ENCODE measurements at places on chromosomes 16 and 17.
A peak's percentile ranks its signal among the peaks of the same experiment; 100 is the strongest.

- no peak for DNase-seq
These were observed 2.4 kb downstream of the NUP93 start for GRCh38 chr16:56732366-56732765.

DNA sequence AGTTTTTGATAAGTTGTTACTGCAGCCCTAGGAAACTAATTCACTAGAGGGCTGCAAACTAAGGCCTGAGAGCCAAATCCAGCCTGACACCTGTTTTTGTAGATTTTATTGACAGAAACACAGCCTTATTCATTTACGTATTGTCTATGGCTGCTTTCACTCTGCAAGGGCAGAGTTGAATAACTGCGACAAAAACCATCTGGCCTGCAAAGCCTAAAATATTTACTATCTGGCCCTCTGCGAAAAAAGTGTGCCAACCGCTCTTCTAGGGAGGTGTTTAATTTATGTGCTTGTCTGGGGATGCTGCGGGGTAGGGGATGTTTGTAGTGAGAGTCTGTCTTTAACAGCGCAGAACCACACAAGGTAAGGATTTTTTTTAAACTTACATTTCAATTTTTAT is 165.0 kb upstream of the RBFOX1 start:
- no peak for DNase-seq

DNA sequence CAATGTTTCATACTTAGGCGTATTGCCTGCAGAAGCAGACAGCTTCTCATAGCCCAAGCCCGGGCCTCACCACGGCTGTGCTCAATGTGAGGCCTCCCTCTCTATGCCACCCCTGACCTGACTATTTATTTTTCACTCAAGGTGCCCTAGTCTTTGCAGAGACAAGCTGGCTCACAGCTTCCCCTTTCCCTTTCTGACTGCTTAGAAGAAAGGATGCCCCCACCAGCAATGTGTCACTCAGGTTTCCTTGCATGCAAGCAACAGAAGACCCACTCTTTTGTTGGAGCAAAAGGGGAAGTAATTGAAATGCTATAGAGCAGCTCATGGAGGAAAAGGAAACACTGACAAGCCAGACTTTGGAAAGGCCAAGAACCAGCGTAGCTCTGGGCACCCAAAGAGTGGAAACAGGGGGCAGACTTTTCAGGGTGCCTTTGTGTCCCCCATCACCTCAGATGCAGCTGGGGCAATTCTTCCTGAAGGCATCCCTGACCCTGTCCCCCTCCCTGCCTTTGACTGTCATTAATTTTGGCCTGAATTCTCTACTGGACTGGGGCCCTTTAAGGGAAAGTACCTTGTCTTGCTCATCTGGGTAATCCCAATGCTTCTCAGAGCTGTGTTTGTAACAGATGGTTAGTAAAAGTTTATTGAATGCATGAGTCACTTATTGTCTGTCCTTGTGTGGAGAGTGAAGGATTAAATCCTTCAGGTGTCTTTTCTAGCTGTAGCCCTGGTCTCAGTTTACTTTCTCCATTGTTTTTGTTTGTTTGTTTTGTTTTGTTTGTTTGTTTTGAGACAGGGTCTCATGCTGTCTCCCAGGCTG is 17.8 kb downstream of the RGS9 start:
- no peak for DNase-seq

- DNase-seq, result no peak
These were observed 26.3 kb downstream of the VPS53 start for GRCh38 chr17:688100-688989.

DNA sequence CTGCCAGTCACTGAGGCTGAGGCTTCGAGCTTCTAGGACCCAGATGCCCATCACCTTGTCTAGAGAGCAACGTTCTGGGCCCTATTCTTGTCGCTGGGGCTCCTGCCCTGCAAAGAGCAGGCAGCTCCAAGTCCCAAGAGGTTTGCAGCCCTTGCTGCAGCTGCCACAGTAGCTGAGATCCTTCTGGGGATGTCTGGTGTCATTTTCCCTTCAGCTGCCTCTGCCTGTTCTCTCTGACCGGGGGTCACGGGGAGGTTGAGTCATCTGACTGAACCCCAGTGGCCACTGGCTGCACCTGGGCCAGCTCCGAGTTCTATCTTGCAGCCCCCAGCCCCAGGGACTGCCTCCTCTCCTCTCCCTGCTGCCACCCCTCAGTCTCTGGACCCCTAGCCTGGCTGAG is 4.9 kb downstream of the WSCD1 start:
- DNase-seq, result no peak

DNA sequence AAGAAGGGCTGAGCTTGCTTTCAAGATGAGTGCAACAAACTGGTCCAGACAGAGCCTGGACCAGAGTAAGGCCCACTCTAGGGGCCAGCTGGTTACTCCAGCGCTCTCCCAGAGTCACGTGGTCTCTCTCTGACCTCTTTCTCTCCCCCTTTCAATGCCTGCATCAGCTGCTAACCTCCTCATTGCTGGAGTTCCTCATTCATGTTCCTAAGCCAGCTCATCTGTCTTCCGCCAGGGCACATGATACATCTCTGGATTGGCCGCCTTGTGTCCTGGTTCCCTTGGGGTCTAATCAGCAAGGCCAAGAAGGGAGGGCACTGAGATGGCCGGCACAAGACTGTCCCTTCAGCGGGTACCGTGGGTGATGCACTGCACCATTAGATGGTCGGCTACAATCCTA is 26.9 kb upstream of the ZFP90 start:
- no peak for DNase-seq

DNA sequence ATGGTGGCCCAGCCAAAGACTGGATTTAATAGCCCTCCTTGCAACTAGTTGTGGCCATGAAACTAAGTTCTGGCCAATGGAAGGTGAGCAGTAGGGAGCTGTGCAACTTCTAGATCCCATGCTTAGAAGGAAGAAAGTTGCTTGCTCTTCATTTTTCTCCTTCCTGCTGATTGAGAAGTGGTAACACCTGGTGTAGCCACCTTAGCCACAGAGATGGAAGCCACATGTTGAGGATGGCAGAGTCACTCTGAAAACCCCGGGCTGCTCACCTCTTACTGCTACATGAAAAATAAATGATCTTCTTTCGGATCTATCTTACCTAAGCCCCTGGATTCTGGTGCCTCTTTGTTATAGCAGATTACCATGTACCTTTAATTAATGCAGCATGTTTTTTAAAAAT is 10.3 kb upstream of the ATP5MC1 start:
- DNase-seq, result no peak

DNA sequence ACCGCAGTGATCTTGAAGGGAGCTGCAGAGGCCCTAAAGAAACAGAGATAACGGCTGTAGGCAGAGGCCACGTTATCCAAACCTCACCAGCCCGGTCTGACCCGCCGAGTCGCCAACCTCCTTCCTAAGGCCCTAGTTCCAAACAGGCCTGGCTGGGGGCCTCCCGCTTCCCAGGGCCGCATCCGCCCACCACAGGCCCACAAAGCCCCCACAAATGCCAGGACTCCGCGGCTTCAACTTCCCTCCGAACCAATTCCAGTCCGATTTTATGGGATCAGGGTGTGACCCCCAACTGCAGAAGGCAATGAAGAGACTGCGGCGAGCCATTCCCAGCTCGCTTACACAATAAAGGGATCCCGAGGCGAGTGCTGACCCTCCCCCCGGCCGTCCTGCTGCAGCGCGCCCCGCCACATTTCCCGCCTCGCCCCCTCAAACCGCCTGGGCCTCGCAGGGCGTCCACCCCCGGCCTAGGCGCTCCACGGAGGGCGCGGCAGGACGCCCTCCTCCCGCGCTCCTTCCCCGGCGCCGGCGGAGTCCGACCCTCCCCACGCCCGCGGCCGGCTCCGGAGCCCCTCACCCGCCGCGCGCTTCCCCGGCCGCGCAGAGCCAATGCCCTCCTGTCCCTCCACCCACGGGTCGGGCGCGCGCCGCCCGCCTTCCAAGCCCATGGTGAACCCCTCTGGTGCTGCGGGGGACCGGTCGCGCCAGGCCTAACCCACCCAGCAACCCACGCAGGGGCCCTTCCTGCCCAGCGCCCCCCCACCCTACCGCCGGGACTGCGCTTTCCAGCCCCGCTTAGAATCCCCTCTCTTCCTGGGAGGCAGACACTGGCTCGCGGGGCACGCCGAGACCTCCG is 926 bp downstream of the MYH10 start:
- no peak for DNase-seq

DNA sequence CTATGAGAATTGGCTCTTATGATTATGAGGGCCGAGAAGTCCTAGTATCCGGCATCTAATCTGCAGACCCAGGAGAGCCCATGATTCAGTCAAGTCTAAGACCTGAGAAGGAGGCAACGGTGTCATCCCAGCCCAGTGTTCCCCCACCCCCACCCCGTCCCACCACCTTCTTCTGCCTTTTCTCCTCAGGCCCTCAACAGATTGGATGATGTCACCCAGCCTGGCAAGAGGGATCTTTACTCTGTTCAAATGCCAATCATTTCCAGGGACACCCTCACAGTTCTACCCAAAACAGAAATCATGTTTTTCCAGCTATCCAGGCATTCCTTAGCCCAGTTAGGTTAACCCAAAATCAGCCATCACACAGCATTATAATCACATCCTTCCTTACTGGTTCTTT is 10.0 kb upstream of the GAA start:
- no peak for DNase-seq

DNA sequence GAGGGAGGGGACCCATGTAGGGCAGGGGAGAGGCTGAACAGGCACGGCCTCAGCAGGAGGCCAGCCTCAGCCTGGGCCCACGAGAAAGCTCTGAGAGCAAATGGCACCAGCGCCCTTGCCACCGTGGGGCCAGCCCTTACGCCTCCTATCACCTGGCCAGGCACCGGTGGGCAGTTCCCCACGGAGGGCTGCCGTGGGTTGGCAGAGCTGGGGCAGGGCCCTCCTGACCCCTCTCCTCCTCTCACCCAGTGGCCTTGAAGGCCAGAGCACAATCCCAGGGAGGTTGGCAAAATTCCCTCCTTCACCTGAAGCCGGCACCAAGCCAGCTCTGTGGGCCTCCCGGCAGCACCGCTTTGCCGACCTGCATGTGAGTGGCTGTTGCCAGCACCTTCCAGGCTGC is 53.1 kb upstream of the ENPP7 start:
- no peak for DNase-seq

DNA sequence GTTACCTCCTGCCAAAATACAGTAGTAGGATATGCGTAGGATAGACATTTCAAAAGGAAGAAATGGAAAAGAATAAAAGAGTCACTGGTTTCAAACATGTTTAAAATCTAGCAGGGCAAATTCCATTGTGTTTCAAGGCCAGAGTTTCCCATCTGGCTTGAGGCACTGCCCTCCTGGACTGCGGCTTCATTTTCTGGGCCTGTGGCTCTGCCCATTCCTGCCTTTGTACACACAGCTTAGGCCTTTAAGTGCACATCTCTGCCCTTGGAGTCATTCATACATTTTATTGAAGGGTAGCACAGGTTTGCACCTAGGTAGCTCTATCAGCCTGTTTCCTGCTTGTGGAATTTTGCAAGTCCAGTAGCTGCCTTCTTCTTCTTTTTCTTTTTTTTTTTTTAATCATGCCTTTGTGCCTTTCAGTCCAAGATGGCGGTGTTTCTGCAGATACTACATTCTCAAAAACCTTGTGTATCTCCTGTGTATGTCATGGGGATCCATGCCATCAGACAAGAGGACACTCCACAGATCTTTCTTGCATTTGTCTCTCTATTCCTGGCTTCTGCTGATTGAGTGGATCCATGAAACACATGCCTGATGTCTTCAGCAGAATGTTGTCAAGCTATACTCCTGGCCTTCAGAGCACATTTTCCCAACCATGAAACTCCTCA is 282.9 kb downstream of the BCAS3 start:
- no peak for DNase-seq

DNA sequence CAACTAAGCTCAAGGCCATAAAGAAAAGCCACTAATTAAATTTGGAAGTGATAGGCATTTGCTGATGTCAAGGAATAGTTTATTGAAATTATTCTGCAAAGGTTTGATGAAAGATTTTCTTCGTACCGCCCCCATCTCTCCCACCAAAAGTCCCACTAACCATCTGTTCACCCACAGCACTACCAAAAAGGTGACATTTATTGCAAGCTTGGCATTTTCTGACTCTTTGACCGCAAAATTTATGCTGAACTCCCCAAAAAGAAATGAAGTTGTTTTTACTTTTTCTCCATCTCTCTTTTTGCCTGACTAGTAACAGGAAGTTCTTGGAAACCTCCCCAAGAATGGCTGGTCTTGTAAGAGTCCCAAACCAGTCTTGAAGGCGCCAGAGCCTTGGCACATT is 384.9 kb upstream of the SOX9 start:
- no peak for DNase-seq

DNA sequence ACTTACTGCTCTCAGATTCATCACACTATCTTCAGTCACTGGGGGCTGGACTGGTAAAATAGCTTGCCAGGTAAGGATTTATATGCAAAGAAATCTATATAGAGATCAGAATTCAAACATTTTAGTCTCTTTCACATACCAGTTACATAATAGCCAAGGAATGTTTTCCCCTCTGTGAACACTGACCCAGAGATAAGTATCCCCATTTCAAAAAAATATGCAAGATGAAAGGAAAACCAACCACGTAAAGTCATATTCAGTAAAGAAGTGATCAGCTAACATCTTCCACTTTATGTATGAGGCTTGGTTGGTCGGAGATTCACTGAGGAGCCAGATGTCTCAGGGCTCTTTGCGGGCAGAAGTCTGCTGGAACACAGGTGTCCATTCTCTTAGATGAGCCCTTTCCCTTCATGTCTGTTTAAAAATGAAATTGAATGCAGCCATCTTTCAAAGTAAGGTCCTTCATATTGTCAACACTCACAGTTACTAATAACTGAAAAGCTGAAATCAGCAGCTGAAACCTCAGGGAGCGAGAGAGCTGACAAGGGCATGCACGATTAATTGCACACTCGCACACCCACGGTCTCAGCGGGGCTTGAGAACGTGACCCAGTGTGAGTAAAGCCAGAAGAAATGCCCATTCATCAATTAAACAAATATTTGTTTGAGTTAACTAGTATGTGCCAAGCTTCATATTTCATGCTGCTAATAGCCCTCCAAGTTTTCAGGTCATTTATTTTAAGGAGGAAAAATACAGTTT is 161.2 kb downstream of the MRTFB start:
- no peak for DNase-seq

- peak; percentile 62 for DNase-seq
These were observed 665 bp upstream of the ALDH3A2 start for GRCh38 chr17:19647697-19648474.

- no peak for DNase-seq
These were observed 73.8 kb downstream of the C17orf58 start for GRCh38 chr17:67922503-67922902.

DNA sequence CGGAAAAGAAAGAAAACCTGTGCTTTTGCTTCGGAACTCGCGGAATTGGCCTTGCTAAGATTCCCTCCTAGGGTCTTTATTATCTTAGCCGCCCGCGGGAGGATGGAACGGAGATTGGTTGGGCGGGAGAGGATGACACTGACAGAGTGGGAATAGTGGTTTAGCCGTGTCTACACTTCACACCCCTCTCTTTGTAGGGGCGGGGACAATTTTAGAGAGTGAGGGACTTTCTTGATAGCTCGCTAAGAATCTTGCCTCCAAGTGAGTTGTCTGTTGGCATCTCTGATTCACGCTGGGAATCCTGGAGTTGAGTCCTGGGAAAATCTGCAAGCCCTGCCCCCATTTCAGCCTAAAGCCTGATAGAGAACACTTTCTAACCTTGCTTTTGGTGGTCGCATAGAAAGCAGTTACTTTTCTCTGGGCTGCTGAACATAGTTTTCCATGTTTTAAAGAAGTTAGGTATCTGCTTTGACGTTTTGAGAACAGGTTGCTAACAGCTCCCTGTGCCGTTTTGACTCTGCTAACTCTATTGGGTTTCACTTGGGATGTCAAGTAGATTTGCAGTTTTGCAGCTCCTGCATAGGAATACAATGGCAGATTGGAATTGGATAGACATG is 697 bp downstream of the NOL11 start:
- peak; percentile 2 for DNase-seq

GRCh38 chr16:56451753-56452689 is 667 bp downstream of the OGFOD1 start:
- DNase-seq, result no peak
